ENCODE measurements at places on chromosomes 4 and X.

DNA sequence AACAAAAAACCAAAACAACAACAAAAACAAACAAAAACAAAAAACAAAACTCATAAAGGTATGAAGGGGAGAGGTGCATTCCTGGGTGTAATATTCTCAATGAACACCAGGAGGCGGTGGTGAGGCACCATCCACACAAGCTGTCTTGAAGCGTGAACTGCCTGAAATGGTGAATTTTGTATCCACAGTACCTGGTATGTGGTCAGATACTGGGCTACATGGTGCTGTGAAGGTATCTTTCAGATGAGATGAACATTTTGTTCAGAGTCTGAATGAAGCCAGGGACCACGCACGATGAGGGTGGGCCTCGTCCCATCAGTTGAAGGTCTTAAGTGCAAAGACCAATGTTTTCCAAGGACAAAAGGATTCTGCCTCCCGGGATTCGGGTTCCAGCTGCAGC is 58.5 kb downstream of the ASMT start:
- no peak for DNase-seq

GRCh38 chr4:31408121-31408520 is 688.0 kb downstream of the PCDH7 start:
- DNase-seq, result no peak

DNA sequence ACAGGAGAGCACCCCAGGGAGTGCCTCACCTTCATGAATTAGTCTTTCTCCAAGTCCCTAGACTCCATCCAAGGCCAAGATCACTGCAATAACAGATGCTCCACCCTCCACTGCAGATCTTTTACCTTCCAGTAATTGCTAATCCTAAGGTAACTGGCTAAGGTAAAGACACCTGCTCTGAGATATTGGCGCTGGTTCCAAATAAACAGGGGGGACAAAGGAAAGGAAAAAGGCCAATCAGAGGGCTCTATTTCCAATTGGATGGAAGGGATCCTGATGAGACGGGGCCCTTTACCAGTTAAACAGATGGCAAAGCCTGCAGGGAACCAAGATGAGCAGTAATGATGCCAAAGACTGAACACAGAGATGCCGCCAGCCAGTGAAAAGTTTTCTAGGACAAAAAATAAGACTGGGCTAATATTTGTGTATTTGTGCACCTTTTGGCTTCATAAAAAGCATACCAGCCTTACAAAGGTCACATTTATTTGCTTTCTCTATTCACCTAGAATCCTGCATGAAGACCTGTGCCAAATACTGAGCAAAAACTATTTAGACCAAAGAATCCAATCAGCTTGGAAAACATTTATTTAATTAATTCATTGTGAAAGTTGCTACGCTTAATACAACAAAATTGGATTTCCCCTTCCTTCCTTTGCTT is 148.5 kb downstream of the PPP3CA start:
- no peak for DNase-seq

GRCh38 chr4:85113706-85114105 is 147.2 kb upstream of the WDFY3 start:
- DNase-seq, result no peak

GRCh38 chrX:136065044-136065671 is 79.9 kb downstream of the SLC9A6 start:
- DNase-seq, result peak; percentile 72

- no peak for DNase-seq
These were observed 106.6 kb upstream of the HS3ST1 start for GRCh38 chr4:11535333-11535732.

- DNase-seq, result no peak
These were observed 2.3 kb downstream of the NWD2 start for GRCh38 chr4:37246891-37247290.

DNA sequence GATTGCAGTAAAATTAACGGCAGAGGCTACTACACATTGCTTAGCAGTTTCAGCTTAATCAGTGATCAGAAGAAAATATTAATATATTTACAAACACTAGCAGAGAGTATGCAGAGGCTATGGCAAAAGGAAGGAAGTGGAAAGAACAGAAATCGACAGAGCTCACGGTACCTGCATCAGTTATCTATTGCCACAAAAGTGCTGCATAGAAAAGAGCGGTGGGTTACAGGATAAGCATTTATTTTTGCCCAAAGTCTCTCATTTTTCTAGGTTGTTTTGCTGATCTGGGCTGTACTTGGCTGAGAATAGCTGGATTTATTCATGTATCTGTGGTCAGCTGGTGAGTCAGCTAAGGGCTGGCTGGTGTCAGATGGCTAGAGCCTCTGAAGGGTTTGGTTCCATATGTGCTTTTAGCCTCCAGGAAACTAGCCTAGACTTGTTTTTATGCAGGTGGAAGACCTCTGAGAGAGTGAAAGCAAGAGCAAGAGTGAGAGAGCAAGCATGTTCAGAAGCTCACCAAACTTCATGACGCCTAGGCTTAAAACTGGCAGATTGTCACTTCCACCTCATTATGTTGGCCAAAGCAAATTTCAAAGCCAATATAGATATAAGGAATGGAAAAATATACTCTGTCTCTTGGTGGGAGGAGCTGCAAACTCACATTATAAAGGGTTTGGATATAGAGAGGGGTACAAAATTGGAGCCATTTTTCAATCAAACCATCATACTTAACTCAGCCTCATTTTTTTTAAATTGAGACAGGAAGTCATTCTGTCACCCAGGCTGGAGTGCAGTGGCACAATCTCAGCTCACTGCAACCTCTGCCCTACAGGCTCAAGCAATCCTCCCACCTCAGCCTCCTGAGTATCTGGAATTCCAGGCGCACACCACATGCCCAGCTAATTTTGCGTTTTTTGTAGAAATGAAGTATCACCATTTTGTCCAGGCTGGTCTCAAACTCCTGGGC is 153.2 kb upstream of the RPL34 start:
- no peak for DNase-seq

DNA sequence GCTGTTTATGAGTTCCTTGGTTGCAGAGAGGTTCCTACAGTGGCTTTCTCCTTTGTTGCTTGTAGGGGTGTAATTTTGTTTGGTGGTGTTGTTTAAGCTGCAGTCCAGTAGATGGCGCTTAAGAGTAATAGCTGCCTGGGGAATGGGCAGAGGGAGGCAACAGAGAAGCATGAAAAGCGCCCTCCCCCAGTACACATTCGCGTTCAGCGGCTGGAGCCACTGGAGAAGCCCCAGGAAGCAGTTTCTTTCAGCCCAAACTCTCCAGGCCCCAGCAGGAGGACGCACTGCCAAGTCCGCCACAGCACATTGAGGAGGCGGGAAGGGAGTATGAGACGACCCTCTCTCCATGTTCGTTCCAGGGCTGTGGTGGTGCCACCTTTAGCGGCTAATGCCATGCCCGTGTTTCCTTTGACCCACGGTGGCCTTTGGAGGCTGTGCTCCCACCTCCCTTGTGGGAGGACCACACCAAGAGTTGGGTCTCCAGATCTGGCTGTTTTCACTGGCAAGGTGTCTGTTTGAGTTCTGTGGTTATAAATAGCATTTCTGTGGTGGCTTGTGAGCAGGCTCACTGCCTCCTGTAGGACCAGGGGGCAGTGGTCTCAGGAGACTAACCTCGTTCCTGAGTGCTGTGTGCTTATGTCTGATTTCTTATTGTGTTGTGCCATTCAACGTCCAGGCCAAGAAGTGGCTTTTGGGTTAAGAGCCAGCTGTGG is 252.3 kb downstream of the ARHGAP10 start:
- peak; percentile 31 for DNase-seq

- no peak for DNase-seq
These were observed 31.5 kb upstream of the HDAC8 start for GRCh38 chrX:72604112-72604511.

Measured in left ventricle myocardium superior (tissue), 1 donor.